HFFc6 (cell line): ENCODE measurements at places on chromosomes 1 and 21. TPM values are rescaled to one million over a fixed set of nuclear protein-coding genes. Genes with fewer than 3 reads are reported as not detected.

DNA sequence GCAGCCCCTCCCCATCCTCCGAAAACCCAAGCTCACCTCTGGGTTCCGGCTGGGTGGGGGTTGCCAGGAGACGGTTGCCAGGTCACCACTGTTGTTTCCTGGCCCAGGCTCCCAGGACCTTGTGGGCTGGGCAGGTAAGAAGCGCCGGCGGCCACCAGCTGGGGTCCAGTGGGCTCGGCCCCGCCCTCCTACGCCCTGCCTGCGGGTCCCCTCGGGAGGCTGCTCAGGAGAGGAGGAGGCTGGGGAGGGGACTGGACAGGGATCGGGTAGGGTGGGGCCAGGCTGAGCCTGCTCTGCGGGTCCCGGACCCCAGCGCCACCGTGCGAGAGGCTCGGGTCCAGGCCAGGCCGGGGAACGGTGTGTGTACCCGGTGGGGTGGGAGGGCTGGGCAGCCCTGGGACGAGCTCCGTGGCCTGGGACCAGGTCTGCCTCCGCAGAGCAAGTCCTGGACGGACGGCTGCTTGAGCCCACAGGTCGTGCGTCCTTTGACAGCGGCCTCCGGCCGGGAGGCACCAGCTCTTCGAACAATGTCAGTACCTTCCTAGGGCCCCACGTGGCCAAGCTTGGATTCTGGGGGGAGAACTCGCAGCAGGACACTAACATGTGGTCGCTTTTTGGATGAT, at the start of gene TTLL10:
Gene TTLL10 (plus strand): TSS at position 88 of the 623 bp plus-strand sequence. CDS start 5,336 bp downstream, outside the sequence.
- DNase-seq: no peak

CFHR1 gene
- not detected in 3 replicates for total RNA-seq

CNIH3 gene
- total RNA-seq: 16.6 to 30.6 TPM (median 19.6 TPM) in 3 replicates

- no peak for DNase-seq
These were observed 109.7 kb upstream of the ACTRT2 start for GRCh38 chr1:2911421-2912178.

DNA sequence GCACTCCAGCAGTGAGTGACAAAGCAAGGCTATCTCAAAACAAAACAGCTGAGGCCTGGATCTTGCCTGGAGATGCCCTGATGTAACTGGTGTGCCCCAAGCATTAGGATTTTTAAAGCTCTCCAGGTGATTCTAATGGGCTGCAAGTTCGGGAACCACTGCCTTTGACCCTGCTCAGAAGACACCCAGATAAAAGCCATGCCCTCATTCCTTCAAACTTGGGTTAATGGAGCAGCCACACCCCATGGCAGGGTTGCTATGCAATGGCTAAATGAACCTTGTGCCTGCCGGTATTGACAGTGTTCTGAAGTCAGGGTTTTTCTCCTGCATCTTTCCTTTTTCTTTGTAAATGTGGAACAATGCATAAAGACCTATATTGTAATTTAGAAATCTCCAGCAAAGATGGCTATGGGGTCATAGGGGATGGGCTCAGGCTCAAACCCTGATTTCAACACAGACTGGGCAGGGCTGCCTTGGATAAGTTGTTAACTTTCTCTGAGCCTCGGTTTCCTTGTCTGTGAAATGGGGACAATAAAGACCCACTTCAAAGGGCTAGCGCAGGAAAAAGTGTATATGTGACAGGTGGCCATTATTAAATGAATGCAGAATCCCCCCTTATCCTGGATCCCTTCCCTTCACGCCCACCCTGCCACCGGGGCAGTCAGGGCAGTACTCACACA, 453 bp downstream of the TFF3 start:
- no peak for DNase-seq

DNA sequence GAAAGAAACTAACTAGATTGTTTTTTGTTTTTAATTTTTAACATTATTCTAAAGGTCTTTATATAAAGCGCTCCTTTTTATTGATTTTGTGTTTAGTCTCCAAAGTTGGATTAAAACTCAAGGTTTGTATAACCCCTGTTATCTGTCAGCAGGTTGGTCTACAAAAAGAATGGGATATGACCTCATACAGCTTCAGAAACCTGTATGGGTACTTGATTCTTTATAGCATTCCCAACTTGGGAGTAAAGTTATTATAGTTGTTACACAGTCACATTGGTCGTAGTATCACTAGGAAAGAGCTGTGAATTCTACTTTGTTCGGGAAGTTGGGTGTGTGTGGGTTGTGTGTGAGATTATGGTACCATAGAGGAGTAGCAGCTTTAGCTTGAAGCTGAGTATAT, 52.4 kb downstream of the ZMYM4 start:
- no peak for DNase-seq

GRCh38 chr1:116844775-116845174, 64.9 kb upstream of the PTGFRN start:
- DNase-seq: no peak

- no peak for DNase-seq
These were observed 17.0 kb upstream of the KNCN start for GRCh38 chr1:46568461-46568891.

GRCh38 chr1:156012051-156012817, 8.5 kb downstream of the SSR2 start:
- no peak for DNase-seq

DNA sequence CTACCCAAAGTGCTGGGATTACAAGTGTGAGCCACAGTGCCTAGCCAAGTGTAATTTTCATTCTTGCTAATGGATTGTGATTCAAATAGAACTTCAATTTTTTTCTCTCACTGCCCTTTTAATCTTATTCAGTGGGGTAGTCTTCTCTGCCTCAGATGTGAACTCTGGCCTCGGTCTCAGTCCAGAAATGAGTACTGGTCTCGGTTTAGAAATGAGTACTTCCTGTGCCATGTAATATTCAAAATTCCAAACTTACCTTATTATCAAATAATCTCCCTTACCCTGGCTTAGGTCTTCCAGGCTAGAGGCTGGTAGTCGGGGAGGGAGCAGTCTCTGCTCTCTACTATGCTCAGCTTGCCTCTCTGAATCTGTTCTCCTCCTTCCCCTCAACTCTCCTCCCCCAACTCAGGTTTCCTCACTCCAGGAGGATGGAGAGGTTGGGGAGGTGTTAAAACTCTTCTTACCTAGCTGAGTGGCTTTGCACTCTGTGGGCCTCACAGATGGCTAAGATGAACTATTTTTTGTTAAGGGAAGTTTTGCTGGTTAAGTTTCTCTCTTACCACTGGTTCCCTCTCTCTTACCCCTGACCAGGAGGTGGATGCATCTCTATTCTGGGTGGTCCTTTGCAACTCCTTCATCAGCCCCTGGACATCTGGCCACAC, 4.8 kb upstream of the SLAMF9 start:
- DNase-seq: no peak

DNA sequence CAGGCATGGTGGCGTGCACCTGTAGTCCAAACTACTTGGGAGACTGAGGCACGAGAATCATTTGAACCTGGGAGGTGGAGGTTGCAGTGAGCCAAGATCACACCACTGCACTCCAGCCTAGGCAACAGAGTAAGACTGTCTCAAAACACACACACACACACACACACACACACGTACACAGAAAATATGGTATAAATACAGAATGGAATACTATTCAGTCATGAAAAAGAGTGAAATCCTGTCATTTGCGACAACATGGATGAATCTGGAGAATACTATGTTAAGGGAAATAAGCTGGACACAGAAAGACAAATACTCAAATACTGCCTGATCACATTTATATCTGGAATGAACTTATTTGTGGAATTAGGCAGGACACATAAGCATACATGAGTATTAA, 18.4 kb downstream of the FOXD2 start:
- DNase-seq: no peak

GRCh38 chr1:206465951-206466350, 4.3 kb upstream of the IKBKE start:
- DNase-seq: no peak

DNA sequence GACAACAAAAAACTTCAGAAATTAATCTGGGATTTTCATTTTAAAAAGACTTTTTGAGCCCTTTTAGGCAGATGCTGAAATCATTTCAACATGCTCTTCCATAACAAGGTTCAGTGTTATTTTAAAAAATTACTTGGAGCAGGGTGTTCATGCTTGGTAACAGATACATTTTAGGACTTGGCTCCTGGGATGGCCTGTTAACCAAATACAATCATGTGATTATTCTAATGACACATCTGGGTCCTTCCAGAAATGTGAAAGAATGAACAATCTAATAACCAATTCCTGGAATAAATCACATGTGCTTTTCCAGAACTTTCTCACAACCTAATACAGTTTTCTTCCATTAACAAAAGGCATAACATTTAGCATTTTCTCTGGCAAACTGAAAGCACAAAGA, 379.8 kb upstream of the RUNX1 start:
- DNase-seq: no peak

GRCh38 chr21:28200726-28201125, 792.0 kb downstream of the LTN1 start:
- DNase-seq: no peak

KRTAP10-7 gene
- not detected in 3 replicates for total RNA-seq

FHAD1 gene
- total RNA-seq: 0.13 to 0.25 TPM in 2 of 3 replicates, not detected in the other

DNA sequence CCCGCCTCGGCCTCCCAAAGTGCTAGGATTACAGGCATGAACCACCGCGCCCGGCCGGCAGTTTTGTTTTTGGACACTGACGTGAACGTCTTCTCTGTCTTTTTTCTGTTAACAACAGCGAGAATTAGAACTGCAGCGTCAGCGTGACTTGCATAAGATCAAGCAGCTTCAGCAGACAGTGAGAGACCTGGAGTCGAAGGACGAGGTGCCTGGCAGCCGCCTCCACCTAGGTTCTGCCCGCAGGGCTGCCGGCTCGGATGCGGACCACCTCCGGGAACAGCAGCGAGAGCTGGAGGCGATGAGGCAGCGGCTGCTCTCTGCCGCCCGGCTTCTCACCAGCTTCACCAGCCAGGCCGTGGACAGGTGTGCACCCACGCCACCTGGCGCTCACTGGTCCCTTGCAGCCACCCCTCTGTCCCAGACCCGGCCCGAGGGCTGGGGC, 22.9 kb upstream of the DIP2A start:
- DNase-seq: no peak

DNA sequence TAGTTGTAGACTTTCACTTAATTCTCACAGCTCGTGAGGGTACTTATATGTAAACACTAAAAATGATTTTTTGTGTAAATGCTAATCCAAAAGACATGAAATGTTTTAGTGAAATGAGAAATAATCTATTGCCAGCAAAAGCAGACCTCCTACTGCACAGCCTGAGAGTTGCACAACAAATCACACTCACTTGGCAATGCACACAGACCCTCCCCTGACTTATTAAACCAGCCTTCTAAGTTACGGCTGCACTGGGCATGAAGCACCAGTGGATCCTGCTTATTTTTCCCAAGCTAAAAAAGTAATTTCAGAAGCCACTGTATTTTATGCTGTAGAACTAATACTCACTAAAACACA, 10.3 kb downstream of the ERRFI1 start:
- no peak for DNase-seq

MYBPHL gene
- total RNA-seq: not detected in 3 replicates

DNA sequence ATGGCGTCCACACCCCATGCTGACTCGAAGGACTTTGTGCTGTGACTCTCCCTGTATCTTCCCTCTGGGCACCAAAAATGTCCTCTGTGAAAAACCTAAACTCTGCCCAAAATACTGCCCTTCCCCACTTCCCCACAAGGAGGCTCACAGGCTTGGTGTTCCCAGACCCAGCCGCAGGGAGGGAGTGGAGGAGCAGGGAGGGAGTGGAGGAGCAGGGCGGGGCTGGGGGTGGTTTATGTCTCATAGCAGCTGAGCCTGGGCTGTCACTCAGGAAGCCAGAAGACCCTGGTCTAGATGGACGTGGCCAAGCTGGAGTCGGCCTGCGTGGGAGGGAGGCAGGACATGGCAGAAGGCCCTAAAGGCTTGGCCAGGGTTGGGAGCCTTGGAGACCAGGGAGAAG, 461.7 kb downstream of the PTPRU start:
- peak; percentile 67 for DNase-seq

DNA sequence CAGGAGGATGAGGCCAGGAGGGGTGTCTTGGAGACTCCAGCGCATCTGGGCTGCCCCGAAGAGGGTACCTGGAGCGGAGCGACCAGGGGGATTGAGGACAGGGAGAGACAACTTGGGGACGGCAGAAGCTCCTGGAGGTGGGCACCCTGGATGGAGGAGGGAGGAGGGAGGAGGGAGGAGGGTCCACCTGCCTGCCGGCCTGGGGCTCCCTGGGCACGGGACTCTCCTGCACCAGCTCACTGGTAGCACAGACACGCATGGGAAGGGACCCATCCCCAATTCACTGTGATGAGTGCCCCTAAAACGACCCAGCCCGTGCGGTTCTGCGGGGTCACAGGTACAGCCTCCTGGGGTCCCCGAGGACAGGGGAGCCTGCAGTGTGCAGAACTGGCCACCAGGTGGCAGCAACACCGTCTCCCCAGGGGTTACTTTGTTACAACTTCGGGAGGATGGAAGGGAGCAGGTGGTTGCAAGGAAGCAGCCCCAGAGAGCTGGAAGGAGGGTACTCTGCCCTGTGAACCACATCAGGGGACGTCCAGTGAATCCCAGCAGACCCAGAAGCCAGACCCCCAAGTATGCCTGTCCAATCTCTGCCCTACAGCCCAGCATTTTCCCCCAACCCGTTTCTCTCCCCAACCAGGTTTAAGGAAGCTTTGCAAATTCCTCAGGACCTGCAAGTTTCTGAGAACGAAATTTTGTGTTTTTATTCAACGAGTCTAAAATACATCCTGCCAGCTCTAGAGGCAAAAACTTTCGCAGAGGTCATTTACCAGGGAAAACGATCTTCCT, 482.4 kb downstream of the NPHP4 start:
- DNase-seq: peak; percentile 4

GRCh38 chr1:33004613-33005012, 32.1 kb downstream of the AK2 start:
- DNase-seq: no peak

GJA4 gene
- not detected in 3 replicates for total RNA-seq

SHC1 gene
- 390 to 440 TPM (median 398 TPM) in 3 replicates for total RNA-seq

PLA2G4A gene
- 0.48 to 1.1 TPM (median 0.74 TPM) in 3 replicates for total RNA-seq

SLC45A1 gene
- total RNA-seq: 0.90 to 2.2 TPM (median 1.6 TPM) in 3 replicates

GRCh38 chr21:37365517-37366481, 774 bp upstream of the DYRK1A start:
- DNase-seq: peak; percentile 29

- DNase-seq: no peak
These were observed 88.1 kb downstream of the CCDC30 start for GRCh38 chr1:42551180-42551579.

- no peak for DNase-seq
These were observed 1048.2 kb downstream of the TTLL7 start for GRCh38 chr1:82950606-82951200.

LRIF1 gene
- 14.9 to 17.6 TPM (median 16.1 TPM) in 3 replicates for total RNA-seq

- peak; percentile 49 for DNase-seq
These were observed 292.4 kb downstream of the PTBP2 start for GRCh38 chr1:97013941-97014340.

DNALI1 gene
- total RNA-seq: 0.92 to 2.4 TPM (median 1.7 TPM) in 3 replicates

DNA sequence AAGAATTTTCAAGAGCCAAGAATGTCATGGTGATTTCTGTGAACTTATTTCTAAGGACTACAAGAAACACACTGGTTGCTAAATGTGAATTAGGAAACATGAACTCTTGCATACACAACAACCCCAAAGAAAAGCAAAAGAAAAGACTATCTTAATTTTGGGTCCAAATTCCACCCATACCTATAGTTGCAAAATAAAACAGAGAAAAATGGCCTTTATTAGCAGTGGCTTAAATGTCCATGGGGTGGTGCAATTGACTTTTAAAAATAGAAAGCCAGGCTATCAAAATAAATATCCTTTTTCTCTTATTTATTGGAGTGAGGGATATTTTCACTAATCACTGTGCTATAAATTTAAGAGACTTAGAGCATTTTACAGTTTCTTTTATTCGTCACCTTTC, 80.9 kb upstream of the DPYD start:
- DNase-seq: peak; percentile 19

GRCh38 chr1:174875306-174875705, 124.4 kb upstream of the CACYBP start:
- no peak for DNase-seq
